ENCODE measurements at places on chromosomes 2 and 18. TPM values are rescaled to one million over a fixed set of nuclear protein-coding genes. Genes with fewer than 3 reads are reported as not detected.

- DNase-seq, result no peak
Observed at GRCh38 chr2:175463169-175463568, 281.7 kb upstream of the ATP5MC3 start.

Gene CAB39
- not detected for polyA plus RNA-seq

GRCh38 chr2:127454595-127455565 is 36.7 kb downstream of the PROC start:
- DNase-seq, result no peak

GRCh38 chr2:233801357-233802131 is 23.4 kb downstream of the MROH2A start:
- no peak for DNase-seq

Gene GNLY
- polyA plus RNA-seq, result 0.62 TPM

DNA sequence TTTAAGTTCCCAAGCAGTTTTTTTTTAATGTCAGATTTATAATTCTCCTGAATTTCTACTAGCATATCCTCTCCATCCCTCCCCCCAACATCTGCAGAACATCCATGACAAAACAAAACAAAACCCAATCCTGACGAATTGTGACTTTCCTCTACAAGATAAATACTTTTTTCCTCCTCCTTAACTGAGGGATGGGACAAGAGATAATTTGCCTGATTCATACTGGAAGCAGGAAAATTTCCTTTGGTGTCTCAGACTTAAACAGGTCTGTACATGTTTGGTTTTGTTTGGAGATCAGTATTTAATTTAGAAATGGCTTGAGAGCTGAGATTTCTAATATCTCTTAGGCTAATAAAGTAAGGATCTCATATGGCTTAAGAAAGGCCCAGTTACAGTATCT is 2.2 kb downstream of the CAVIN2 start:
- no peak for DNase-seq

GRCh38 chr18:51151568-51152511 is 45.6 kb downstream of the MEX3C start:
- DNase-seq, result no peak
